ENCODE measurements at places on chromosomes 2 and 18.
A peak's percentile ranks its signal among the peaks of the same experiment; 100 is the strongest.

DNA sequence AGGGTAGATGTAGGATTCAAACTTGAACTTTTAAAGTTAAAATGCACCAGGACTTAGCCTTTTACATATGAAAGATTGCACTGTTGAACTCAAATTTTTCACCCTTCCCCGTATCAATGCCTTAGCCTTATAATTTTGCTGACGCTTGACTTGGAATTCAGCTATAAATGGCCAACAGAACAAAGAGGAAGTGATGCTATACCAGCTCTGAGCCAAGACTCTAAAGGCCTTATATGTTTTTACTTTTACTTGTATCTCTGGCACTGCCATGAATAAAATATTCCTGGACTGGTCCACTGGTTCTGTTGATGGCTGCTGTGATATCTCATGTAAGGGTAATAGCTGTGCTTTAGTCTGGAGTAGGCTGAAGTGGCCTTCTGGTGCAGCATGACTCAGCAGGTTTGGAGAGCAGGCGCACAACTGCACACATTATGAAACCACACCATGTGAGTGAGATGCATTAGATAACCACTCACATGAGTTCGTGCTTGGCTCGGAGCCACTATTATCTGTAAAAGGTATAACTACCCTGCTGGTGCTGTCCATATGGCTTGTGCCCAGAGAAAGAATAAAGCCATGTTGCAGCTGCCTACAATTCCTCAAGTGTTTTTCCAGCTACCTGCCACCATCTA lies 8.4 kb upstream of the IER3IP1 start:
- DNase-seq = no peak

- no peak for DNase-seq
Observed at GRCh38 chr18:23772327-23773024, 83.2 kb downstream of the LAMA3 start.

DNA sequence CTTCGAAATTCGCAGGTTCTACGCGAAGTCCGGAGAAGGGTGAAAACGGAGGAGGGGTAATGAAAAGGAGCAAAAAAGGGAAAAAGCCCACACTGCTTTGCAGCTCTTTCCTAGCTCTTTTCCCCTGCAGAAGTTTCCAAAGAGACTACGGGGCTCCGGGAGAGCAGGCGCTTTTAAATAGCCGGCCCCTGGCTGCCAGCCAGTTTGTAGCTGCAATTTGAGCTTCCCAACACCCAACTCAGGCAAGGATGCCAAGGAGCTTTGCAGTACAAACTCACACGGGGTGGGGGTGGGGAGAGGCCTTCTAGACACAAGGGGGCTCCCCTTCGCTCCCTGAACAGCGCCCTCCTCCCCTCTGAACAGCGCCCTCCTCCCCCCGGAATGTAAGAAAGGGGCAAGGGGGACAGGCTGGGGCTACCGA lies at the start of gene IGFBP5:
IGFBP5 (minus strand) TSS at position 149 of the 421 bp plus-strand sequence. CDS start 774 bp downstream, outside the sequence.
- DNase-seq = no peak

DNA sequence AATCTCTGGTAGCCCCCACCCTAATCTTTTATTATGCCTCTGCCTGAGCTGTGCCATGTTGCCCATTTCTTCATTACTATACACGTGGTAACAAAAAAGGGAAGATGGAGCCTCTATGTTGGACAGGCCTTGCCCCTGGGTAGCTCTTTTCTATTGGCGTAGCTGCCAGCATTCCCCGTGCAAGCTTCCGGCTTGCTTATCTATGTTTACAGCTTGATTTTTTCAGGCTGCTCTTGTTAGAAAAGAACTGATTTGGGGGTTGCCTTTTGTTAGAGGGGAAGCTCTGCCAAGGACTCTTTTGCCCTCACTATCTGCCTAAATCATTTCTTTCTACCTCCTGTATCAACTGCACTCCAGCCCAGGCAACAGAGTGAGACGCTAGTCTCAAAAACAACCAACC lies 45.5 kb upstream of the ZSWIM2 start:
- DNase-seq = no peak

GRCh38 chr2:99863236-99863902 lies 279.0 kb downstream of the AFF3 start:
- no peak for DNase-seq

DNA sequence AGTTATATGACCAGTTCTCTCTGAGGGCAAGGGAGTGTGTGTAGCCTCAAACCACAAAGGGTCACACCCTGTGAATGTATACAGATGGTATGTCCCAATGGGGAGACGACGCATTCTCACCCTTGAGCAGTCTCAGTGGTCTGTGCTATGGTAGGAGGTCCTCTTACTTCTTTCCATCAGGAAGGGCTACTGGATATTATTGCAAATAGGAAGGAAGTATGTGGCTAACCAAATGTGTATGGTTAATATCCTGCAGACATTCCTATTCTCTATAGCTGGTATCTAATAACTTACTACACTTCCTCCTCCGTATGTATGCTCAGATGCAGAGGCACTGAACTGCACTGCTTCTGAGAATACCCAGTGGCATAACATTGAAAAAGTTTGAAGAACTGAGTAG lies 306.7 kb upstream of the CCDC68 start:
- no peak for DNase-seq

GRCh38 chr2:38178556-38179419 lies 102.8 kb upstream of the CYP1B1 start:
- DNase-seq = no peak

DNA sequence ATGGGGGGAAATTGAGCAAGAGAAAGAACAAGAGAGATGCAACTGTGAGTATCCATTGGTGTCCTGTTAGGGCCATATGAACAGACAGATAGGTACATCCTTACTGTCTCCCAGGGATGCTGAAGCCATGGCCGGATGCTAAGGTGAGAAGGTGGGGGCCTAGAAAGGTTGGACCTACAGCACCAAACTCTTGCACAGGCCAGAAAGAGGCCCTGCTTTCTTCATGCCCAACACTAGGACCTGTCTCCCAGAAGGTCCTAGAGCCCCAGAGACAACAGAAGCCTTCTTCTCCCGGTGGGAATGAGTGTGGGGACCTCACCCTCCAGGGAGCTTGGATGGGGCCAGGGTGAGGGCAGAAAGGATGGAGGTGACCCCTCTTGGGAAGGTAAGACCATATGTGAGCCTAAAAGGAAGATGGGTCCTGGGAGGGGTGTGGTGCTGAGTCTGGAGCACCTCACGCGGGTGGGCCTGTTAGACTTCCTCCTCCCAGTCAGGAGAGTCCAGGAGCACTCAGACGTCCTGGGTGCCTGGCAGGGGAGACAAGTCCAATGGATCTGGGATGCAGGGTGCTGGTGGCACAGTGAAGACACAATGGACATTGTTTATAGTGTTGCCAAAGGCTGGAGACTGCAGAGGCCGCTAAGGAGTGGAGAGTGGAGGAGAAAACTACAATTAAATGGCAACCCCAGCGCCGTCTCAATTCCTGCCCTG lies 265.3 kb downstream of the CYP26B1 start:
- no peak for DNase-seq

DNA sequence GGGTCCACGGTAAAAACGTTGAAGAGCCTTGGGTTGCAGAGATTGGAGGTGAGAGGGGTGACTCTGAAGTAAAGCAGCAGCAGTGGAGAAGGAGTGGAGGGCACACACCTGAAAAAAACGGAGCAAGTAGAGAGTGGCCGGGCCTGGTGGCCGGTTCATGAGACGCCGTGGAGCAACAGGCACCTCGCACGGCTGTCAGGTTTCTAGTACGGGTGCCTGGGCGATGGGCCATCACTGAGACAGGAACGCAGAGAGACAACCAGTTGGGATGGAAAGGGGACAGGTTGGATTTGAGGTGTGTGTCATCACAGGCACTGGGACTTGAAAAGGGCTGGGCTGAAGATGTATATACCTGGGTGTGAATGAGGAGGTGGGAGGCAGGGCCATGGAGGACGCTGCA lies 104.2 kb downstream of the MTCL1 start:
- DNase-seq = no peak

DNA sequence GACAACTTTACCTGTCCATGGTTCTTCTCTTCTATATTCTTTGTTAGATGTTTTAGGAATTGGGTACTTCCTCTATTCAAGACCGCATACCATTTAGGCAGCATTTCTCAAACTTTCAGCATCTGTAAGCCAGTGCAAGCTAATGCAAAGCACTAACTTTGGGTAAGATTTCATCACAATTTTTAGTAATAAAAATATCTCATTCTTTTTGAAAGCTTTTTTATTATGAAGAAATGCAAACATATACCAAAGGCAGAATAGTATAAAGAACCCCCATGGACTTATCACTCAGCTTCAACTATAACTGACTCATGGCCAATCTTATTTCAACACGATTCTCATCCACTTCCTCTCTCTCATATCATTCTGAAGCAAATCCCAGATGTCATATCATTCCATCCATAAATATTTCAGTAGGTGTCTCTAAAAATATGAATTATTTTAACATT lies 32.9 kb downstream of the INO80C start:
- no peak for DNase-seq

DNA sequence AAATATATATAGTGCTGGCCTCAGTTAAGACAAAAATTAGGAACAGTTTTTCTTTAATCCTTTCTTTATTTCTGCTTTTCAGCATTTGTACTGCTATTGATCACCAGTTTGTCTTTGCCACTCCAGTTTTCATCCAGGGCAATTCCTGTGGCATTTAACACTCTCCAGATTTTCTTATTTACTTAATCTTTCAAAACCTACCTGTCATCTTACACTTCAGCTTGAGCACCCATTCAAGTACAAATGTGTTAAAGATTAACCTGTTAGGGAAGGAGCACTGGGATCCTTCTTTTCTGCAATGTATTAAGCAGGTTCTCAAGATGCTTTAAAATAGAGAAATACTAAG lies 101.8 kb upstream of the SCN1A start:
- no peak for DNase-seq

DNA sequence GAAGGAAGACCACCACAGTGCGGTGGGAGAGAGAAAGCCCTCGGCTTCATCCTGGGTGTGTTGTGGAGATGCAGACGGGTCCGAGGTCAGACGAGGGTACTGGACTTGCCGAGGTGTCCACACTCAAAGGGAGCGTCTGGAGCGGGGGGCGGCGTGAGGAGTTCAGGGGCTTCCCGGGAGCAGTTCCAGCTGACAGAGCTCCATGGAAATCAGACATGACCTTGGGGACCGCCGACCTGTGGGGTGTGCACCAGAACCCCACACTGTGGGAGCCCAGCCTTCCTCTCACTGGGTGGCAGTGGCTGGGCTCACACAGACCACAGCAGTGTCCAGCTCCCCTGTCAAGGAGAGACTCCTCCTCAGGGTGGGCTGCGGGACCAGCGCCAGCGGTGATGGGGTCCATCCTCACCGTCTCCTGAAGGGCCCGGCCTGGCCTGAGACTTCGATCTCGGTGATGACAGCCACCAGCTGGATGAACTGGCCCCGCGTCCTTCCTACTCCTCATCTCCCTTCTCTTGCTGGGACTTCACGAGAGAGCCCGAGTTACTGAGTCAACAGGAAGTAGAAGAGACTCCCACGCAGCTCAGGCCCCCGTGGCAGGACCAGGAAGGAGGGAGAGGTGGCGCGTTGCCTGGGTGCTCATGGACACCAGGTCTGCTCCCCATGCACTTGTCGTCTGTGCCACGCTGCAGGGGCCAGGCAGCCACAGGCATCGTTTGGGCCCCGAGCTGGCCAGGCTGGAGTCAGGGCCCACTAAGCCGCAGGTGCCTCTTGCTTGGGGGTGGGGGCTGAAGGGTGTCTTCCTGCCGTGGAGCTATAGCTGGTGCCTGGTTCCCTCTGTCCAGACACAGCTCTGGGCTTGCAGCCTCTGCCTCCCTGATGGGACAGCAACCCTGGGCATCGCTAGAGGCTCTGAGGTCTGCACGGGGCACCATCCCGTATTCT lies 101.9 kb upstream of the CTDP1 start:
- DNase-seq = peak; percentile 28

DNA sequence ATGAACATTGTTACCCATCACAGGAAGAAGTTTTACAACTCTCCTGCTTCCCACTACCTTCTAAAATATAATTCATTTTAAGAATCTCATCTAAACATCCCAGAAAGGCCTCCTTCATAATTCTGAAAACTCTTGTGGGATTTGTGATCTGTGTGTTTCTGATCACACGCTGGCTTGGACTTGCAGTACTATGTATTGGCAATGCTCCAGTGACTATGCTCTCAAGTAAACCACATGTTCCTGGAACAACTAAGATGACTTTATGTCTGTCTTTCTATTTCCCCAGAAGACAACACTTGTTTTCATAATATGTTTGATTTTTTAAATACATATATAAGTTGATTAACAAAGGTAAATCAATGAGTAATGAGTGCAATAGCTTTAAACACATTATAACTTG lies 376.6 kb upstream of the NETO1 start:
- no peak for DNase-seq

Data from activated CD4-positive, CD25-positive, alpha-beta regulatory T cell treated with anti-CD3 and anti-CD28 coated beads, Interleukin-2, amount 50 U/mL, for 72 hours (primary cell).